GOT3 (cell line): ENCODE measurements at places on chromosomes 3 and 15.

DNA sequence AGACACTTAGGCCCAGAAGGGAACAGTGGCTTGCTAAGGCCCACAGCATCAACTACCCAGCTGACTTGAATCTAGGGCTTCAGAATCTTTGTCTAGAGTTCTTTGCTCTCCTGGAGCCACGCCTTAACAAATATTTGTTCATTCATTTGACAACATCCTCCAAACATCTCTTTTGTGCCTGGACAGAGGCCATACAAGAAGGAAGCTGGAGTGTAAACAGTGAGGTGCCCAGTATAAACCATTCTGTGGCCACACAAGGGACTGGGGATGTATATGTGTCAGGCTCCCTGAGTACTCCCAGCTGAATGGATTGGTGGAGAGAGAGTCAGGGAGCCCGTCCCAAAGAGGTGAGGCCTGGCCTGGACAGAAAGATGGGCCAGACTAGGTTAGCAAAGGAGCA, 3.4 kb downstream of the CIB2 start:
- DNase-seq: no peak

- no peak for DNase-seq
Measured at GRCh38 chr3:171569571-171570132, 109.4 kb upstream of the TNIK start.

DNA sequence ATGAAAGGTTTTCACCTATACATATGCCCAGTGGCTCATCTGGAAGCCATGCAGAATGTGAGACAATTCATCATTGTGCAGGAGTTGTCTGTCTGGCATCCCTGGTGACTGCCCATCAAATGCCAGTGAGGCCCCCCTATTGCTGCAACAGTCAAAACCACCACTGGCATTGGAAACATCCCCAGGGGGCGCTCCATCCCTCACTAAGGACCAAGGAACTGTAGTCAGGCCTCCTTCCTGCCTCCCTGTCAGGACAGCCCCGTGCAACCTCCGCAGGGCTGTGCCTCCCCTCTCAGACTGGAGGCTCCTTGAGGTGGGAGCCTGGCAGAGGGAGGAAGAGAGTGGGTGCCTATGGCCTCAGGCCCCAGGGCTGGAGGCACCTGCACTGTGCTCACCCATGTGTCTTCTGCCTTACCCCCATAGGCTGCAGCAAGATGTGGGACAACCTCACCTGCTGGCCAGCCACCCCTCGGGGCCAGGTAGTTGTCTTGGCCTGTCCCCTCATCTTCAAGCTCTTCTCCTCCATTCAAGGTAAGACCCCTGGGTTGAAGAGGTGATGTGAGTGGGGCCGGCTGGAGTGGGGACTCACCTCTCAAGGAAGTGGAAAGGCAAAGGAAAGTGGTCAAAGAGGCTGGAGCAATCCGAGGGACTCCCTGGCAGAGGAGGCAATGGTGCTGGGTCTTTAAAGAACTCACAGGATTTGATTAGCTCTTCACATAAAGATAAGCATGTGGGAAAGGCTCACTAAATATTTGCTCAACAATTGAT, 16.5 kb downstream of the VIPR1 start:
- DNase-seq: no peak

- DNase-seq: no peak
Measured at GRCh38 chr15:69979783-69980182, 117.9 kb downstream of the TLE3 start.

GRCh38 chr15:38788918-38789317, 224.3 kb upstream of the RASGRP1 start:
- no peak for DNase-seq

GRCh38 chr3:123700791-123701722, 116.2 kb upstream of the HACD2 start:
- no peak for DNase-seq

- DNase-seq: no peak
Measured at GRCh38 chr3:174862101-174862500, 3.0 kb downstream of the NAALADL2 start.

- no peak for DNase-seq
Measured at GRCh38 chr3:82581350-82581749, 819.9 kb upstream of the GBE1 start.

- DNase-seq: no peak
Measured at GRCh38 chr3:30720586-30721313, 114.3 kb downstream of the TGFBR2 start.

DNA sequence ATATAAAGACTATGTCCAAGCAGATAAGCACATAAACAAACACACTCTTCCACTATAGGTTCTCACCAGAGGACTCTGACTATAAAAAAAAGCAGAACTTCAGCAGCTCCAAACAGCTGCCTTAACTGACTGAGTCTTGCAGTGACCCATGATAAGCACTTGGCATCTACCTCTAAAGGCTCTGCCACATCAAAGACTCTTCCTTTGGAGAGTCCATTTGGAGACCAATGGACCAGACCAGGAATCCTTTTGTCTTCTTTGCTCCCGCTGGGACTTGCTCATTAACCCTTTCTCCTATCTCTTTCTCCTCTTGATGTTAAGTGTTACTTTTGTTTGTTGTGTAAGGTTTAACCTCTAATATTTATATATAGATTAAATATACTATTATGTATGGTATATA, 424.1 kb downstream of the RSL24D1 start:
- DNase-seq: no peak

- DNase-seq: no peak
Measured at GRCh38 chr15:83322691-83323090, 38.2 kb upstream of the BNC1 start.

DNA sequence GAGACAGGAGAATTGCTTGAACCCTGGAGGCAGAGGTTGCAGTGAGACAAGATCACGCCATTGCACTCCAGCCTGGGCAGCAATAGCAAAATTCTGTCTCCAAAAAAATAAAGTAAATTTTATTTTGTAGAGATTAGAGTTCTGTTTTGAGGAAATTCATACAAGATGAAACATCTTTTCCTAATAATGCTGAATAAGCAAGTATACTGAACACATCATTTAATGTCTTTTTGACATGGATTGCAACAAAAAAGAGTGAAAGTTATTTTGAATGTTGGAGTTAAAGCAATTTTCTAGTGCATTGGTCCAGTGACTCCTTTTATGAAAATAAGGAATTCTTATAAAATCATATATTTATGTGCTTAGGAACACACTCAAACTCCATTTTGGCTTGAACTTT, 20.5 kb downstream of the LCTL start:
- DNase-seq: no peak

GRCh38 chr15:78389322-78389721, 48.7 kb upstream of the IREB2 start:
- DNase-seq: no peak

- no peak for DNase-seq
Measured at GRCh38 chr15:90001062-90001682, at the start of gene ZNF710. TSS of gene ZNF710 (plus strand) at chr15:90001324. CDS start at chr15:90067138, 65,814 bp downstream.

DNA sequence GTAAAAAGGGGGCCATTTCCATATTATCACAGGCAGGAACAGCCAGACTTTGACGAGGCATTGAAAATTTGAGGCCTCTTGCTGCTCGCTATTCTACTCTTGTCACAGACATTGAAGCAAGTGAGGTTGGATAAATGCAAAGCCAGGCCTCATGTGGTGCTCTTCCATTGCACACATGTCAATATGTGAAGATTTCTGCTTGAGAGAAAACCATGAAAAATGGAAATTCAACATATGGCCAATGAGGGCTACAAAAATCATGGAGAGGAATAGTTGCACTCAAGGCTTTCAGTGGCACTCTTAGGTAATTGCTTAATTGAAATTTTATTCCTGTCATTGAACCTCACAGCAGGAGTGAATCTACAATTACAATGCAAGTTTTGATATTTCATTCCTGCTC, 185.6 kb upstream of the MBNL1 start:
- DNase-seq: no peak

DNA sequence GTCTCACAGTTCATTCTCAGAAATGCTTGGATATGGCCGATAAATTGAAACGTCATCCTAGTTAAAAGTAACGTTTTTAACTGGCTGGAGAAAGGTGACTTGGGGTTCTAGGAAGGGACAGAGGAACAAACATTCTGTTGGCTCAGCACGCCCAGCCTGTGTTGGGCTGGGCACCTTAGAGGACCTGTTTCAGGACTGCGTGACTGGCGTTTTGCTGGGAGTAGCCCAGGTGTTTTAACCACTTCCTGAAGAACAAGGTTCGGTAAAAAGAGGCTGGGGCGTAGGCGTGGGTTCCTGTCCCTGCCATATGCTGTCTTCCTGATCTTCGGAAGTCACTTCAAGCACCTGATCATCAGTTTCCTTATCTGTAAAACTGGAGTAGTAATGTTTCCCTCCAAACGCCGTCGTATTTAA, 1.1 kb upstream of the TLNRD1 start:
- DNase-seq: no peak

GRCh38 chr3:168168743-168169142, 73.0 kb upstream of the GOLIM4 start:
- DNase-seq: no peak

- no peak for DNase-seq
Measured at GRCh38 chr3:10198761-10199649, 34.3 kb downstream of the IRAK2 start.

DNA sequence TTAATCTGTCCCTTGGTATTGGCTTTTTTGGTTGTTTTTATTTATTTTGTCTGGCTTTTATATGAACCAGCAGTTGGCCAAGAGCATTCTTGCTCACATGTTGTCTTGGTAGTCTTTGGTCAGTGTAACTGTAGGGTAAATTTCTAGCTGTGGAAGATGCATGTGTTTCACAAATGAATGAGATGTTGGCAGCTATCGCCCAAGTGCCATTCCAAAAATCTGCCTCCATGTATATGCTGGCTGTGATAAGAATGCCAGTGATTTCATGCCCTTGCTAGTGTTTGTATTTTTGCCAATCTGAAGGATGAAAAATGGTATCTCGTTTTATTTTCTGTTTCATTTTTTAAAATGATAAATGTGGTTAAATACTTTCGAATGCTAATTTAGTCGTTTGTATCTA, 50.1 kb downstream of the TLNRD1 start:
- no peak for DNase-seq

DNA sequence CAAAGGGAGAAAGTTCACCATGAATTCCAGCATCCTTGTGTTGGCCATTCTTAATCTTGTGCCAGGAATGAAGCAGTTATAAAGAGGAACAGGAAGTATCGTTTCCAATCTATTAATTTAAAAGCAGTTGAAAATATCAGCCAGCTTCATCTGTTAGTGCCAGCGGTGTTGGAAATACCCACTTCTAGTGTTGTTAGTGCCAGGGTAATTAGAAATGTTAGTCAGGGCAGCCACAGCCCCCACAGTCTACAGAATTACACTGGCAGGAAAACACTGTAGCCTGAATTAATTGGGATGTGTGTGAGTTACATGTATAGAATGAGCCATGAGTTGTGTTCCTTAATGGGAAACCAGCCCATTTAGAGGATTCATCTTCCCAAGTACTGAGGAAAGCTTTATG, 127.8 kb downstream of the GHSR start:
- no peak for DNase-seq

GRCh38 chr3:71225951-71226564, 357.5 kb downstream of the FOXP1 start:
- DNase-seq: no peak

GRCh38 chr15:76961268-76962011, 29.9 kb downstream of the RCN2 start:
- no peak for DNase-seq

DNA sequence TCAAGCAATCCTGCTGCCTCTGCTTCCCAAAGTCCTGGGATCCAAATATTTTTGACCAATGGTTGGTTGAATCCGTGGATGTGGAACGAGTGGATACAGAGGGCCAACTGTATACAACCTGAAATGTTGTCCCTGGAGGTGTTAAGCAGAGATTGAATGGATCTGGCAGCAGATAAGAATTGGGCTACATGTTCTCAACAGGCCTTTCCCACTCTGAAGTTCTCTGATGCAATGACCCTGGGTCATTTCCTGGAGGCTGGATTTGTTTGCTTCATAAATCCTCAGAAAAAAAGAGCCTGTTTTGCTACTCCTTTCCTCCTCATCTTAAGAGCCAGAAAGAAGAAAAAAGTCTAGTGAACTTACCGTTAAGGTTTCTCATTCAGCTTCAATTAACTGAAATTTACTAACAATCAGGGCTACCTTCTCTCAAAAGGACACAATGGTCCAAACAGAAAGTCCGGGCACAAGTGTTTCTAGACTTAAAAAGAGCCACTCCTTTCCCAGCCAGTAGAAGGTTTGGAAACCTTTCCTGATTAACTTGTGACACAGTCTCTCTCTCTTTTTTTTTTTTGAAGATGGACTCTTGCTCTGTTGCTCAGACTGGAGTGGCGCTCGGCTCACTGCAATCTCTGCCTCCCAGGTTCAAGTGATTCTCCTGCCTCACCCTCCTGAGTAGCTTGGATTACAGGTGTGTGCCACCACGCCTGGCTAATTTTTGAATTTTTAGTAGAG, 6.5 kb downstream of the ARHGEF3 start:
- DNase-seq: no peak

DNA sequence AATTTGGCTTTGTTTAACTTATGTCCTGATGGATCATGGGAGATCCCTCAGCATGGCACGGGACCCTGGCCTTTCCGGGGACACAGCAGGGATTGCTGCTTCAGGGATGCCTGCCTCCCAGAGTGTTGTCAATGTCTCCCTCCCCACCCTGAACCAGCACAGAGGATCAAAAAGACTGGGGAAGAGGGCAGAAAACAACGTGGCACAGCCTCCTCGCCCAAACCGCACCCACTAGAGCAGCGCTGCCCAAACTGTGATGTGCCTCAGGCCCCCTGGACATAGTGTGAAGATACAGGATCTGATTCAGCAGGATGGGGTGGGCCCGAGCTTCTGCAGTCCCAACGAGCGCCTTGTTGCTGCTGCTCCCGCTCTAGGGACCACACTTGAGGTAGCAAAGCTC, 34.5 kb downstream of the SLC6A20 start:
- no peak for DNase-seq

GRCh38 chr15:97728791-97729190, 231.7 kb upstream of the ARRDC4 start:
- DNase-seq: no peak

GRCh38 chr3:48236531-48236930, 4.4 kb upstream of the ZNF589 start:
- no peak for DNase-seq

DNA sequence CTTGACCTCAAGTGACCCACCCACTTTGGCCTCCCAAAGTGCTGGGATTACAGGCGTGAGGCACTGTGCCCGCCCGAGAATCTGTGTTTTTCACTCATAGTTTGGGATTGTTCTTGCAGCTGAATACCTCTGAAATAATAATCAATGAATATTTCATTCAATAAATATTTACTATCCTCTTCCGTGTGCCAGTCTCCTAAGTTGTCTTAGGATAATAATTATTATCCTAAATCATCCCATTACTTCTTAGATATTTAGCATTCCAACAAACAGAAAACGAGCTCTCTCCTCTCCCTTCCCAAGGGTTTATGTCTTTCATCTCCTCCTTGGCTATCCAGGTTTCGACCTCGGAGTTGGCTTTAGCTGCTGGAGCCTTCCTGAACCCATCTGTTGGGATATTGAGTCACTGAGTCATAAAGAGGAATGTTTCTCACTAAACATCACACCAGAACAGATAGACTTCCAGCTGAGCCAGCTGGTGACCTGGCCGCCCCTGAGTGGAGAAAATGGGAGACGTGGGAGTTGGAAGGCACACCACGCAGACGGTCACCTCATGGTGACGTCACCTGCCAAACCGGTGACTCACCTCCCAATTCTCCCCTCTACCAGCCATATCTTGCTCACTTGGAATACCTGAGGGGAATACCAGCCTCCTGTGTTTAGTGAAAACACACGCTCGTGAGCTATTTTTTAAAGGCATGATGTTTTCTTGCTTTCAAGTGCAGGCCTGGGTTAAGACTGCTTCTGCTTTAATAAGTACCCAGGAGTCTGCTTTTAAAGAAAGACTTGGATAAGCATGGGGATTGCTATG, 43.9 kb downstream of the BHLHE40 start:
- DNase-seq: peak; percentile 48

- no peak for DNase-seq
Measured at GRCh38 chr15:57665939-57666338, 40.6 kb upstream of the POLR2M start.

- no peak for DNase-seq
Measured at GRCh38 chr3:14143271-14144225, 18.7 kb downstream of the TMEM43 start.
